ENCODE measurements at places on chromosomes 2 and 18.
A peak's percentile ranks its signal among the peaks of the same experiment; 100 is the strongest.

GRCh38 chr18:35514752-35515459 lies 17.1 kb upstream of the INO80C start:
- DNase-seq, result no peak

- no peak for DNase-seq
Measured at GRCh38 chr2:229650901-229651300, 63.5 kb downstream of the DNER start.

- DNase-seq, result peak; percentile 75
Measured at GRCh38 chr2:236165842-236166795, 2.1 kb downstream of the GBX2 start.

DNA sequence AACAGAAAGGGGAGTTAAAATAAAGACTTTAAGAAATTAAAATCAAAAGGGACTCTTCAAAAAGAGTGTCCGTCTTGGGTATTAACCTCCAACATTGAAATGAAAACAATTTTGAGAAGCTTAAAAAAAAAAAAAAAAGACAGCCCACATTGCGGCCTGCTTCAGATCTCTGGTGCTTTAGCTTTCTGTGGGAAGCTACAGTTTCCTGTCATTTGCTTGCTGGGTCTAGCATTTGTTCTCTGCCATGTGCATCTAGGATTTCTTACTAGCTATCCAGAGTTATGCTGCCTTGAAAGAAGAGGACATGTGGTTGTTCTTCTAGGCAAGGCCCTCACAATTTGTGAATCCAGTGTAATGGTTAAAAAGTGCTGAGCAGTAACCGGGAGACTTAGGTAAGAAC lies 375.3 kb downstream of the SLC4A3 start:
- DNase-seq, result no peak

- no peak for DNase-seq
Measured at GRCh38 chr2:212958757-212959295, 192.6 kb downstream of the IKZF2 start.

GRCh38 chr18:30623401-30624065 lies 419.0 kb downstream of the DSC3 start:
- DNase-seq, result no peak

- DNase-seq, result no peak
Measured at GRCh38 chr2:182597570-182598295, 118.3 kb upstream of the DNAJC10 start.

- no peak for DNase-seq
Measured at GRCh38 chr2:237096911-237097310, 11.2 kb downstream of the COPS8 start.

- no peak for DNase-seq
Measured at GRCh38 chr2:118565301-118565700, 282.1 kb downstream of the EN1 start.

DNA sequence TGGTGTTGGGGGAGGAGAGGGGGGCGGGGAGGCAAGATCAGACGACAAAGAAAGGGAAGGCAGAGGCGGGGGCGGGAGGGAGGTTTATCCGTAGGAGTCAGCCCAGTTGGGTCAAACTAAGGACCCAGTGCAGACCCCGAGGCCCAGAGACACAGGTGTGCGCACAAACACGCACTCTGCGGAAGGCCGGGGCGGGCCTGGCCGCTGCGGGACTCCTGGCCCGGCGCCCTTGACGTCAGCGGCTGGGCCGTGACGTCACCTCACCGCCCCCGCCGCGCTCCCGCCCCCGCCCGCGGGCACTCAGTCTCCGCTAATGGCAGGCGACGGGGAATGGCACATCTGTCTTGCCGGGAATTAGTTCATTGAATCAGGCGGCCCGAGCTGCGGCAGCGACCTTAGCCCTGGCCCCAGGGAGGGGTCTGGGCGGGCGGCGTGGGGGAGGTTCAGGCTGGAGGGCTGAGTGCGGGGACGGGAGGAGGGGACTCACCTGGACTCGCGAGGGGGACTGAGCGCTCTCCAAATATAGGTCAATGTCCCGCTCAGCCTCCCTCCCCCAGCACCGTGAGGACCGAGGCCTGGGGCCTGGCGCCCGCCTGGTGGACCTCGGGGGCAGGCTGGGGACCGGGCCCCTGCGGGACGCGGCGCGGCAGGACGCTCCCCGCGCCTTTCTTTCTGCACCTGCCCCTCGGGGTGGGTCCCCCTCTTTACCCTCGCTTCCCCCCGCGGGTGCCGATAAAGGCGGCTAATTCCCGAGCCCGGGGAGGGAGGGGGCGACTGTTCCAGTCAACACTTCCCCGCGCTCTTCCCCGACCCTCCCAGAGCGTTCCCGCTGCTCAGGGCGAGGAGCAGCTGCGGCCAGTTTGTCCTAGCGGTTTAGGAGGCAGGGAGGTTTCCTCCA lies 15.5 kb upstream of the ECEL1 start:
- no peak for DNase-seq

GRCh38 chr18:11581286-11581685 lies 28.1 kb upstream of the SLC35G4 start:
- DNase-seq, result no peak

All from spleen (tissue), 13 donors.